Common myeloid progenitor, CD34-positive (primary cell): ENCODE measurements at places on chromosomes 4 and X.

GRCh38 chr4:22745234-22745633 is 52.5 kb downstream of the GBA3 start:
- H3K27me3 ChIP-seq, result no peaks in the 10 kb centered on the region
- H3K27ac ChIP-seq, result no peak overlapping the region
- no peaks in the 10 kb centered on the region for H3K36me3 ChIP-seq
- no peaks in the 10 kb centered on the region for H3K4me1 ChIP-seq
- DNase-seq, result no peak

- H3K4me3 ChIP-seq, result no peak overlapping the region
- no peaks in the 10 kb centered on the region for H3K36me3 ChIP-seq
- no peak overlapping the region for H3K27ac ChIP-seq
- H3K4me1 ChIP-seq, result no peaks in the 10 kb centered on the region
- H3K27me3 ChIP-seq, result no peaks in the 10 kb centered on the region
- DNase-seq, result no peak
Measured at GRCh38 chr4:131989576-131989975, 1159.5 kb upstream of the PCDH10 start.

DNA sequence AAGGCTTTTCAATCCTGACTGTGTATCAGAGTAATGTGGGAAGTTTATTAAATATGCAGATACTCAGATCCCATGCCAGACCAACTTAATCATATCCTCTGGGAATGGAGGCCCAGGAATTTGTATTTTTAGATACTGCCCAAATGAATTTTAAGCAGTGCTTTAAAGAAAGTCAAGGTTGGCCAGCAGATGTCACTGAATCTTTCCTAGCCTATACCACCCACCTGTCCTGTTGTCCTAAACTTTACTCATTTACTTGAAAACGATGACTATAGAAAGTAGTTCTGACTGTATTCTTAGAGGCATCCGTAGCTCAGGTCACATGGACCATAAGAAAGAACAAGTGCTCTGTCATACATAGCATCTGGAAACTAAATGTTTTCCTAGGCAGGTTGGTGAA is 79.9 kb downstream of the AMOT start:
- H3K27ac ChIP-seq, result no peak overlapping the region
- H3K36me3 ChIP-seq, result no peaks in the 10 kb centered on the region
- H3K4me1 ChIP-seq, result no peaks in the 10 kb centered on the region
- peaks cover 2% of the 10 kb centered on the region for H3K27me3 ChIP-seq

DNA sequence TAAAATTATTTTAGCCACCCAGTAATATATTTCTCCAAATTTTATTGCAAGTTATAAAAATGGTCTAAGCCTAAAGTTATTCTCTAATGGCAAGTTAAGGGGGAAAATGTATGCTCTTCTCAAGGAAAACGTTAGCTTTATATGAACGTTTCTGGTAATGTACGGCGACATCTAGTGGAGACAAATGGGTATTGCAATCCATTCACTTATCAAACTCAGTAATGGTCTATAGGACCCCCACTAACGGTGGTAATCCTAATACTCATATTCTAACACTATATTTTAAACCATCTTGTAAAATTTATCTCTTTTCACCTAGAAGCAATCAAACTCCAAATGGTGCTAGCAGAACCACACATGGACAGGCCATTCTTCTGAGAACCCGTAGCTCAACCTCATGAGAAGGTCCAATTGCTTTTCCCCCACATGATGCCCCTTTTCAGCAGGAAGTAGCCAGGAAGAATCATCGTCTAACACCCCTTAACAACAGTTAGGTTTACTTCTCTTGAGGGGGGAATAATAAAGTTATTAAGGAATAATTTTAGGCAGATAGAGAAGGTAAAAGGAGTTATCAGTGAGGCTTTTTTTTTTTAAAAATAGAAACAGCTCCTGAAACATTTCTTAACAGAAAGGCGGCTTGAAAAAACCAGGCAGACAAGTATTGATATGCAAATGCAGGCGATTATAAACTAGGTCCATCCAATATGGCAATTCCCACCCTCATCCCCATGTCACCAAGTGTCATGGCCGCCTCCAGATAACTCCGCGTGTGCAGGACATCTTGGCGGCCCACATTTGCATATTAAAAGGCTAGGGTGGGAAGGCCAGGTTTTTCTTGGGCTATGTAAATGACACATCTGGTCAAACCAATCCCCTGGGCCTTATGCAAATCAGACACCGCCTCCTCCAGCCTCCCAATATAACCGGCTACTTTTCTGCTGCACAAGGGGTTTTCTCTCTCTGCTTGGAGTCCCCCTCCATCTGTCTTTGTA is 35.0 kb downstream of the NUDT11 start:
- no peak overlapping the region for H3K27ac ChIP-seq
- no peaks in the 10 kb centered on the region for H3K4me1 ChIP-seq
- H3K27me3 ChIP-seq, result no peaks in the 10 kb centered on the region

GRCh38 chr4:186621959-186622553 is 66.7 kb upstream of the MTNR1A start:
- no peak overlapping the region for H3K27ac ChIP-seq
- H3K36me3 ChIP-seq, result no peaks in the 10 kb centered on the region
- no peak for DNase-seq

- no peak overlapping the region for H3K27ac ChIP-seq
- H3K4me1 ChIP-seq, result no peaks in the 10 kb centered on the region
- no peak overlapping the region for H3K4me3 ChIP-seq
- no peaks in the 10 kb centered on the region for H3K36me3 ChIP-seq
Measured at GRCh38 chrX:6505960-6506359, 29.0 kb downstream of the VCX3A start.

DNA sequence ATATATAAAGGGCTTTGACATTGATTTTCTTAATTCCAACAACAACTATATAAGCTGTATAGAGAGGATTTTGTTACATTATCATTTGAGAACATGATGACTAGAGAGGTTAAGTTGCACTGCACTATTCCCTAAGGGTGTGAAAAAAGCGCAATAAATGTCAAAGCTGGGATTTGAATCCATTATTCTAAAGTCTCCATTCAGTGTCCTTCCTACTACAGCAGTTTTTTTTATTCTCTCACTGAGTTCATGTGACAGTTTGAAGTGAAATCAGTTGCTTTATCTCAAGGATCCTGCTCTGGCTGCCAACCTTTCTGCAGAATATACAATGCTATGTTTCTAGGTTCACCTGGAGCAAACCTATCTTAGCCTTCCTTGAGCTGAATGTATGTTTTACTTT is 177.5 kb downstream of the ANKRD50 start:
- H3K4me3 ChIP-seq, result no peak overlapping the region
- no peaks in the 10 kb centered on the region for H3K36me3 ChIP-seq
- DNase-seq, result no peak
- H3K27me3 ChIP-seq, result no peaks in the 10 kb centered on the region
- no peaks in the 10 kb centered on the region for H3K4me1 ChIP-seq
- H3K27ac ChIP-seq, result no peak overlapping the region

GRCh38 chr4:40856840-40857362 is 107.1 kb downstream of the NSUN7 start:
- no peak overlapping the region for H3K27ac ChIP-seq
- peaks cover 14% of the 10 kb centered on the region for H3K27me3 ChIP-seq

DNA sequence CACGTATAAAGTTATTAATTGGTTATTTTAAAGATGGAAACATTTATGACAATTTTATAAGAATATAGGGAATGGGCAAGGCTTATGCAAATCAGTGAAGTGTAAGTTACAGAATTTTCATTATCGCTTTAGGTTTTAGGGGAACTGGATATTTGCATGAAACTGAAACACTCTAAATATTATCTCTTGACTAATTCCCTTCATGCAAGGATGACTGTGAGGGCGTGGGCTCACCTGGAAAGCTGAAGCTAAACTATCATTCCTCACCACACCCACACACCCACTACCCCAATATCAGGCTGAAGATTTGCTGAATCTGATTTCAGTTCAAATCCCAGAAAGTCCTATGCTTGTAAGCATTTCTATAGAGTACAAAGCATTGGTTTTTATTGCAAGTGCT is 81.7 kb upstream of the ARHGAP24 start:
- no peak overlapping the region for H3K4me3 ChIP-seq
- H3K36me3 ChIP-seq, result no peaks in the 10 kb centered on the region
- no peak for DNase-seq
- no peaks in the 10 kb centered on the region for H3K27me3 ChIP-seq
- H3K4me1 ChIP-seq, result no peaks in the 10 kb centered on the region

GRCh38 chr4:47930971-47931804 is 16.8 kb upstream of the NFXL1 start:
- no peak overlapping the region for H3K27ac ChIP-seq
- no peak for DNase-seq
- H3K4me1 ChIP-seq, result no peaks in the 10 kb centered on the region
- H3K4me3 ChIP-seq, result no peak overlapping the region
- H3K36me3 ChIP-seq, result no peaks in the 10 kb centered on the region
- H3K27me3 ChIP-seq, result no peaks in the 10 kb centered on the region

DNA sequence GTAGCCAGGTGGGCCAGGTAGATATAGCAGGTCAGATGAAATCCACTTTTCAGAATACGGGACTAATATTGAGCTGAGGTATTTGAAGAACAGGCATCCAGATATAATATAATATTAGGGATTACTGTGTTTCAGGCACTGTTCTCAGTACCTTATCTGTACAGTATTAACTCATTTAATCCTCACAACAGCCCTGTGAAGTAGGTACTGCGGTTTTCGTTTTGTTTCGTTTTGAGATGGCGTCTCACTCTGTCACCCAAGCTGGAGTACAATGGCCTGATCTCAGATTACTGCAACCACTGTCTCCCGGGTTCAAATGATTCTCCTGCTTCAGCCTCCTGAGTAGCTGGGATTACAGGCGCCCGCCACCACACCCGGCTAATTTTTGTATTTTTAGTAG is 129.6 kb downstream of the IL1RAPL2 start:
- no peaks in the 10 kb centered on the region for H3K36me3 ChIP-seq
- H3K27me3 ChIP-seq, result no peaks in the 10 kb centered on the region

- no peaks in the 10 kb centered on the region for H3K4me1 ChIP-seq
- H3K27ac ChIP-seq, result no peak overlapping the region
- no peaks in the 10 kb centered on the region for H3K27me3 ChIP-seq
- DNase-seq, result no peak
Measured at GRCh38 chr4:175813821-175814220, 1.8 kb upstream of the GPM6A start.

GRCh38 chr4:163858515-163858914 is 364.0 kb downstream of the TMA16 start:
- no peak overlapping the region for H3K27ac ChIP-seq
- H3K4me3 ChIP-seq, result no peak overlapping the region
- H3K36me3 ChIP-seq, result no peaks in the 10 kb centered on the region
- DNase-seq, result no peak
- no peaks in the 10 kb centered on the region for H3K27me3 ChIP-seq

- no peaks in the 10 kb centered on the region for H3K27me3 ChIP-seq
- no peaks in the 10 kb centered on the region for H3K4me1 ChIP-seq
- H3K4me3 ChIP-seq, result no peak overlapping the region
- H3K36me3 ChIP-seq, result no peaks in the 10 kb centered on the region
Measured at GRCh38 chrX:31323658-31324057, 251.8 kb upstream of the FTHL17 start.

- DNase-seq, result peak; percentile 22
- H3K27ac ChIP-seq, result no peak overlapping the region
- peaks cover 42% of the 10 kb centered on the region for H3K36me3 ChIP-seq
- H3K27me3 ChIP-seq, result no peaks in the 10 kb centered on the region
- H3K4me1 ChIP-seq, result no peaks in the 10 kb centered on the region
Measured at GRCh38 chr4:82852751-82853285, 38.1 kb downstream of the SEC31A start.

GRCh38 chr4:140523370-140523856 is 555 bp upstream of the ELMOD2 start:
- peaks cover 3% of the 10 kb centered on the region for H3K4me1 ChIP-seq
- no peaks in the 10 kb centered on the region for H3K27me3 ChIP-seq
- peaks cover 9% of the 10 kb centered on the region for H3K36me3 ChIP-seq
- no peak overlapping the region for H3K27ac ChIP-seq
- H3K4me3 ChIP-seq, result peak overlapping the region; percentile 65

DNA sequence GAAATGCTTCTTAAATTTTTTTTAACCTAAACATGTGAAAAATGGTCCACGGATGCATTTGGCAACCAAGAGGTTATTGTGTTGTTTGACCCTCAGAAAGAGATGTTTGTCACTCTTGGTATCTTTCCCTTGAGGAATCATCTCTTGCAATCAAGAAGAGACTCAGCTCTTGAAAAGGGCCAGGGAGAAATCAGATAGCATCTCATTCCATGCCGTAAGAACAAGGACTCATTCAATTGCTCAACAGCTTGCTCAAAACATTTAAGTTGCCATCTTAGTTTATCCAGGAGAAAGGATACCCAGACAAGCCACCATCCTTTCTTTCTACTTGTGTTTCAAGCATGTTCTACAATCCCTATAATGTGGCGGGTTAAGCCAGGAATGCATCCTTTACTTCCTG is 209.5 kb upstream of the LNX1 start:
- H3K36me3 ChIP-seq, result no peaks in the 10 kb centered on the region
- H3K4me1 ChIP-seq, result no peaks in the 10 kb centered on the region
- no peak overlapping the region for H3K4me3 ChIP-seq
- H3K27ac ChIP-seq, result no peak overlapping the region

DNA sequence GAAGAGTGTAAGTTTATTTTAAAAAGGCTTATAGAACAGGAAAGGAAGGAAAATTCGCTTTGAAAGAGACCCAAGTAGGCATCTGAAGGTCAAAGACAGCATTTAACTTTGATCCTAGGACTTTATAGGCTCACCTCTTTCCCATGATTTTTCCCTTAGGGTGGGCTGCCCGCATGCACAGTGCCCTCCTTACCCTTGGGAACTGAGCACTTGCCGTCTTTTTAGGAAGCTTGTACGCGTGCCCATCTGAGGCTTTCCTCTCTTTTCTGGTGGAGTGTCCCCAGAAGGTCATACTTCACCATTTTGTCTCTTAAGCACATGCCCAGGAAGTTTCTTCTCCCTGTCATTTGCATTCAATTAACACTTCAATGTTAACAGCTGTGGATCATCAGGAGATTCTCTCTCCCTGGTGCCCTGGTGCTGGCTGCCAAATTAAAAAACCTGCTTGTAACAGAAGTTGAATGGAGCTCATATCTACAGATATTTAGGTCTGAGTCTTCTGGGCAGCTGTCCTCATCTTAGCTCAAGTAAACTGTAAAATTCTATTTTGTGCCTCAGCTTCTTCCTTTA is 38.4 kb upstream of the IL9R start:
- no peaks in the 10 kb centered on the region for H3K36me3 ChIP-seq
- H3K27ac ChIP-seq, result no peak overlapping the region
- peaks cover 2% of the 10 kb centered on the region for H3K27me3 ChIP-seq

DNA sequence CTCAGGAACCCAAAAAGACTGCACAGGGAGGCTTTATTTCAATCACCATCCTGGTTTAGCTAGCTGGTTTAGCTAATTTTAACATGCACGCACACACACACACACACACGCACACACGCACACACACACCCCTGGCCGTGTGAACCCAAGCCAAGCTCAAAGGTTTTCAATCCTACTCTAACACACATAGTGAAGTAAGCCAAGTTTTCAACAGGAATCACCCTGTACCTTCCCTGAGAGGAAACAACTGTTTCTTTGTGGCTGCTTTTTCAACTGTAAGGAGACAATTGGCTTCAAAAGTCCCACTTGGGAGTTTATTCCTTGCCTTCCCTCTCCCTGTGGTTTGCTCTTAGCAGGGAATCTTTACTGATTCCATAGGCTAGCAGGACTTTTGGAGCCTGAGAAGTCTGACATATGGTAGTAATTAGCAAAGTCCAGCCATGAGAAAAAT is 98.9 kb upstream of the BMP3 start:
- no peaks in the 10 kb centered on the region for H3K36me3 ChIP-seq
- H3K27ac ChIP-seq, result no peak overlapping the region
- no peak for DNase-seq
- H3K4me1 ChIP-seq, result no peaks in the 10 kb centered on the region
- no peak overlapping the region for H3K4me3 ChIP-seq
